H9 (cell line): ENCODE measurements at places on chromosomes 2 and 18.

GRCh38 chr2:223884399-223884798 lies 47.0 kb upstream of the AP1S3 start:
- no peak for DNase-seq

DNA sequence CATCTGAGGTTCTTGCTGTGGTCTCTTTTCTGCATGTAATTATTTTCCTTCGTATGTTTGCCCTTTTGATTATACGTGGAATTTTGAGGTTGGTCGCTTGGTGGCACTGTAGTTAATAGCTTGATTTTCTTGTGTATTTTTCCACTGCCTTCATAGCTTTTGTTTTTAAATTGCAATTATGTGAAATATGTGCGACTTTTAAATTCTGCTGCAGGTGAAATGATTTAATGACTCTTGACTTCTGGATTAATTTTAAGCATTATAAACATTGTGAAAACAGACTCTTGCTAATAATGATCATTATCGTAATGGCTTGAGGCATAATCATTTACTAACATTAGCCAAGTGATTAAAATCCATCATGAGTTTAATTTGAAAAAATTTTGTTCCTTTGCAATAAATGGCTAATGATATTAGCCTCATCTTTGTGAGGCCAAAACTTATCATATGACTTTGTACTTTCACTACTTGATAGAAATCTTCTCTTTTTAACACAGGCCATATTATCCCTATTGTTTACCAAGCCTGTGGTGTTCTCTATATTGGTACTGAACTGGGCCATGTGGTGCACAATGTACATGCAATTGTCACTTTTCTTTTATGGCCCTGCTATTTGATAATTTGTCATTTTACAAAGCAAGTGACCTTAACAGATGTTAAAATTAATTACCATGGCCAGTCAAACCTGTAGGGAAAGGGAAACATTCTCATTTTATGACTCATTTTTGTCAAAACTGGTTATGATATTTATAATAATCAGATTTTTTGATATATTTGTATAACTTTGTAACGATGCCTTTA lies 62.8 kb upstream of the NEUROD1 start:
- no peak for DNase-seq

DNA sequence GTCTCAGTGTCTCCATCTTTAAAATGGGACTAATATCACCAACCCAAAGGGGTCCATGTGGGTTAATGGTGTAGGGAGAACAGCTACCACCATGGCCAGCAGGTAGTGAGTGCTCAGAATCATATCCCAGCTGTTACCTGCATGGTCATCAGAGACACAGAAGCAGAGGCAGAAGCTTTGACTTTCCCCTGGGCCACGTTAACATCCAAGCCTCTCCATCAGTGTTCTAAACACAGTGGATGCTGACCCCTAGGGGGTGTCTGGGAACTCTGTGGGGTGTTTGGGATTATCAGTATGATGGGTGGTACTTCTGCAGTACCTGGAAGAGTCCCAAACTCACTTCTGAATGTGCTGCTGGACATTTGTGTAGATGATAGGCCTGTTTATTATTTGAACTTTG lies 93.6 kb downstream of the GYPC start:
- DNase-seq: no peak

GRCh38 chr18:74256190-74256589 lies 35.6 kb downstream of the CYB5A start:
- DNase-seq: no peak

- peak; percentile 41 for DNase-seq
Observed at GRCh38 chr2:176872406-176872805, 340.2 kb upstream of the HNRNPA3 start.

DNA sequence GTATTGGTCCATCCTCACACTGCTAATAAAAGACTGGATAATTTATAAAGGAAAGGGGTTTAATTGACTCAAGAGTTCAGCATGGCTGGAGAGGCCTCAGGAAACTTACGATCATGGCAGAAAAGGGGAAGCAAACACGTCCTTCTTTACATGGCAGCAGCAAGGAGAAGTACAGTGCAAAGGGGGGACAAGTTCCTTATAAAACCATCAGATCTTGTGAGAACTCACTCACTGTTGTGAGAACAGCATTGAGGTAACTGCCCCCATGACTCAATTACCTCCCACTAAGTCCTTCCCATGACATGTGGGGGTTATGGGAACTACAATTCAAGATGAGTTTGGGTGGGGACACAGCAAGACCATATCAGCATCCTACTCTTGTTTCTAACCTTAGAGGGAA lies 37.0 kb downstream of the SP100 start:
- DNase-seq: no peak

DNA sequence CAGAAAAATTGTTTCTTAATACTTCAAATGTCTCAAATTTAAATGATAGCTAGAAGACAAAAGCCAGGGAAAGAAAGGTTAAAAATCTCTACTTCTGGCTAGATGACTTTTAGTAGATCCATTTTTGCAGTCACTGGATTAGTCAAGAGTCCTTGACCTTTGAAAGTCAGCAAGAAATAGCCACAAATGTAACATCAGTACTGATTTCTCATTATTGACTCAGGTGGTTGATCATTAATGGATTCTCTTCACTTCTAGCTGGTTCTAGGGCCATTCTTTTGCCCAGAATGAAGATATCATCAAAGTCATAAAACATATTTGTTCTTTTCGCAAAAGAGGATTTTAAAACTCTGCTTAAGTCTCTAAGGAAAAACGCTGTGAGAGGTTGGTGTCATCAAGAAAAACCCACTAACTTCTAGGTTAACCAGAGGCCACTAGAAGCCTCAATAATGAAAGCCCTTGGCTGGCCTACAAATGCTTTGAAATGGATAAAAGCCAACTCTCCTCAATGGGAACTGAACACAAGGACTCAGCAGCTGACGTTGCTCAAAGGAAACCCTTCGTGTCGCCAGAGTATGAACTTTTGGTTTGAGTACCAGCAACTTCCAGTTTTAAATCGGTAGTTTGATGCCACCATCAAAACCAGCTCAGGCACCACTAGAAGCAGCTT lies 66.3 kb downstream of the IRS1 start:
- DNase-seq: no peak

DNA sequence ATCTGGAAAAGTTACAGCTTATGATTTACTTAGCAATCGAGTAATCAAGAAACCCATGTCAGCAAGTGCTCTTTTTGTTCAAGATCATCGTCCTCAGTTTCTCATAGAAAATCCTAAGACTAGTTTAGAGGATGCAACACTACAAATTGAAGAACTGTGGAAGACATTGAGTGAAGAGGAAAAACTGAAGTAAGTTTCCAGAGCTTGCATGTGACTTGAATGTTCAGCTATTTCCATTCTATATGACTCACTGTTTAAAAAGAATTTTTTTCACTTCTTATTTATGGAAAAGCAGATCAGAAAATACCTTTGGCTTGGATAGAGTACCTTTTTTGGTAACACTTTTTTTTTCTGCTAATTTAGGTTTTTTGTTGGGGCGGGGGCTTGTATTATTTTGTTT lies 70.7 kb downstream of the PMS1 start:
- DNase-seq: no peak

DNA sequence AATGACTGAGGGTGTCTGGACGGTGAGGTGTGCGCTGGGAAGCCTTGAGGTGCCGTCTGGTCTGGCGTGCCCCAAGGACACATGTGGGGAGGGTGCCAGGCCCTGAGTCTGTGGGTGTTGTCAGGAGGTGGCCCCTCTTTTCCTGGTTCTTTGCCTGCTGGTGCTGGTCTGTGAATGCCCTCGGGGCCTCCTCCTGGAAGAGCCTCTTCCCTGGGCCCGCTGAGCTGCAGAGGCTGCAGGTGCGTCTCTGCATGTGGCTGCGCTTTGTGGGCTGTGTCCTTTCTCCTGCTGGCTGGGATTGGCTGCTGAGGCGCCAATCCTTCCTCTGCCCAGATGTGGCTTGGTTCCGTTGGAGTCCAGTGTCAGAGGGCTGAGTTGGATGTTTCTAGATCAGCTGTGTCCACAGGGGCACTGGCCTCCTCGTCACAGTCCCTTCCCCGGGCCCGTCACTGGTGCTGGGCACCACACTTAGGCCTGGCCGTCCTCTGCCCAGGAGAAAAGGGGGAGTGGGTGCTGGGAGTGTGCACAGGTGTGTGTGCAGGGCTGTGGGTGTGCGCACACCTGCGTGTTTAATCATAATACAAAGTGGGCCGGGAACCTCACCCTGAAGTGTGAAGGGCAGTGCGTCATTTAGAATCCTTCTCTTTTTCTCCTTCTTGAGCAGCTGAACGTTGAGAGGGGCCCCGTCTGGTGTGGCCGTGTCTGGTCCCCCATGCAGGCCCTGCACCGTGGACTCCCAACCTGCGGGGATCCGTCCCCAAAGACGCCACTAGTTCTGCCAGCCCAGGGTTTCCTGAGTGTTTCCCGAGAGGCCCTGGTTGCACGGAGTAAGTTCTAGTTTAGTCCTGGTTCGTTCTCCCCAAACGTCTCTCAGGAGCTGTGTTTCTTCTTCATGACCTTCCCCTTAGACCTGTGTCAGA lies 35.5 kb downstream of the RTP5 start:
- peak; percentile 27 for DNase-seq

DNA sequence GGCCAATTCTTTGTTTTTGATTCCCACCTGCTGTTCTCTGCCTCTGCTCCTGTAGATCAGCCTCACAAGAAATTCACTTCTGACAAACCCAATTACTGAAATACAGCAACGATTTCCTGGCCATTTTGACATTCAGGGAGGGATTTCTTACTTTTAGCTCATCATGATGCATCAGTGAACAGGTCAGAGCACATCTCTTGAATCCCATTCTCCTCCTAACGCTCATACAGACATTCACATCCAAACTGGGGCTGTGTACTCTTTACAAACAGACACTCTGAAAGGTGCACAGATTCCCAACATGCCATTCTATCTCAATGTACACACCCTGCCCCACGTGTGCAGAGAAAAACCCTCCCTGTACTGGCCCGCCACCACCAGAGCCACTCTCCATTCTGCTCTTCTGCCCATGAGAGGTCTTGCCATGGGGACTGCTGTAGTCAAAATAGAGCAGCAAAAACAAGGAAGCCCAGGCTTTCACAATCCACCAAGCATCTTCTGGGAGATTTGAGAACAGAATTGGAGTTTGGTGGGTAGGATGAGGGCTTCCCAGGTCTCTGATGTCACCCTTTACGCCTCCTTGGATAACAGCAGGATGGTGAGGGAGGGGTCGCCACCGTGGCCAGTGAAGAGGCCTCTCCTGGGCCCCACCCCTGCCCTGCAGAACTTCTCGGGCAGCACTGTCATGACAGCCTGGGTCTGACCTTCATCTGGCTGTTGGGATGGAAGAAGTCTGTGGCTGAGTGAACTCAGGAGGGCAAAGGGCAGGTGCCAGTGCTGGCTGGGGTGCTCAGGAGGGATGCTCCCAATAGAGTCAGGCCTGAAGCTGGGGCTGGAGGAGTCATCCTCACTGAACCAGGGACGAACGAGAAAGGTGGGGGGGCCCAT lies 41.9 kb upstream of the ZFP36L2 start:
- DNase-seq: no peak

DNA sequence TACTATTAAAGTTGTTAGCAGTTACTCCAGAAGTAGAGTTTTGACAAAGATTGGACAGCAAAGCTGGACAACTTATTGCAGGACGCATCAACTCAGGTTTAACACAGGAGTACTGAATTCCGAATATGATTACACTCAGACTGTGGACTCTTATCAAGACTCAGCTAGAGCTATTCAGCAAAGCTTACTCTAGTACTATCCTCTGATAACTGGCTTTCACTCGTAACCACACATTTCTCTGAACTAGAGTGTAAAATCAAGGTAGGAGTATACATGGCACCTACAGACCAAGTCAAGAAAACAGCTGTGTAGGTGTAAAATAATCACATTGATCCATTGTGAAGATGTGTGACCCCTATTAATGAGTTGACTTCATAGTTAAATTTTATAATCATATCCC lies 154.2 kb downstream of the RIT2 start:
- no peak for DNase-seq

- DNase-seq: no peak
Observed at GRCh38 chr2:128370468-128371247, 52.0 kb upstream of the HS6ST1 start.

DNA sequence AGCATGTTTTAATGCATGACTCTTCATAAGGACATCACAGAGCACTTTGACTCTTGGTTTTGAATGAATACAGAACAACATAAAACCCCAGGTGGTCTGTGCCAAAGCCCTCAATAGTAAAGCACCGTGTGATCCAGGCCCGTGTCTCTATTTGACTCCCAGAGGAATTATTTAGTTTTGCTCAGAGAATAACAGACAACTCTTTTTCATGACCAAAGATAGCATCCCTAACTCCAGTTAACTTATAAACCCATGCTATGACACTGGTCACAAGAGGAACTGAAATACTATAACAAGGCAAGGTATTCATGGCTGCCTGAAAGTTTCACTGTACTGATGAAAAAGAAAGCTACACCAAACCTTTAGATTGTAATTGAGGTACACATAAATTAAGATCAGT lies 128.4 kb downstream of the IKZF2 start:
- DNase-seq: no peak

- no peak for DNase-seq
Observed at GRCh38 chr2:140600116-140600515, 1530.7 kb downstream of the LRP1B start.

GRCh38 chr18:34866739-34867138 lies 156.6 kb downstream of the DTNA start:
- no peak for DNase-seq

DNA sequence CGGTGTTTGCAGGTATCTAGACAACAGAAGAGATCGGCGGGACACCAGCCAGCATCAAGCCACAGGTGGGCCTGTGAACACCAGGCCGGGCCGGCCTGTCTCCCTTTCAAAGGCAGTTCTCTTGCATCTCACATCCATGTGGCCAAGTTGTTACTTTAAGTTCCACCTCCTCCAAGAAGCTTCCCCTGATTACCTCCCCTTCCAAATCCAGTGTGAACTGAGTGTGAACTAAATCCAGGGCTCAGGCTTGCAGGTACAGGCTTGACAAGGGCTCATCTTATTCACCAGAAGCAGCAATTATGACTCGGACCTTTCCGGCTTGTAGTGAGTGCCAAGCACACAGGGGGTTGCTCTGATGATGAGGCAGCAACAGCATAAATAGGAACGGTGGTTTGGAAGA lies 3.9 kb downstream of the CRACDL start:
- DNase-seq: no peak

DNA sequence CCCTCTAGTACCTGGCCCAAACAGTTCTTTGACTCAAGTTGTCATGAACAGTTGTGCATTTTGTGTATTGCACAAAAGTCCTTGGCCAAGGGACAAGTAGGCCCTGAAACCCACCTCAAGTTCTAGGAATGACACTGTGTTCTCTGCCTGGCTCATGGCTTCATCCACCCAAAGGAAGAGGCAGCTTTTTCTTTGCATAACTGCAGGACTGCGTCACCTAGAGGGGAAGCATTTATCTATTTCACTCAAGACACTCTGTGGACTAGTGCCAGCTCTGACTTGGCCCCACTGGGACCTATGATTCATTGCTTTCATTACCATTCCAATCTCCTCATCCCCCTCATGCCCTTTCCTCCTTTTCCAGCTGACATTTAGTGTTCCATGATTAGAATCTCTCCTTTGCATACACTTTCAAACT lies 119.3 kb upstream of the SIX2 start:
- no peak for DNase-seq

- no peak for DNase-seq
Observed at GRCh38 chr2:95278051-95278471, 3.8 kb downstream of the PROM2 start.

- no peak for DNase-seq
Observed at GRCh38 chr2:71749671-71750101, 296.3 kb downstream of the DYSF start.
